ENCODE measurements at places on chromosomes 16 and 17.

- no peak for DNase-seq
Observed at GRCh38 chr16:49598383-49599170, 225.0 kb downstream of the C16orf78 start.

- DNase-seq = no peak
Observed at GRCh38 chr16:26756633-26757032, 310.1 kb upstream of the C16orf82 start.

- no peak for DNase-seq
Observed at GRCh38 chr17:27939474-27940465, 46.6 kb upstream of the LYRM9 start.

GRCh38 chr16:49776085-49776595 is 79.8 kb downstream of the ZNF423 start:
- no peak for DNase-seq

GRCh38 chr16:84864326-84864955 is 44.7 kb downstream of the CRISPLD2 start:
- no peak for DNase-seq

Measured in NCI-H510A treated with DMSO at 0.1 percent for 48 hours (cell line).